ENCODE measurements at places on chromosomes 1 and 21.

DNA sequence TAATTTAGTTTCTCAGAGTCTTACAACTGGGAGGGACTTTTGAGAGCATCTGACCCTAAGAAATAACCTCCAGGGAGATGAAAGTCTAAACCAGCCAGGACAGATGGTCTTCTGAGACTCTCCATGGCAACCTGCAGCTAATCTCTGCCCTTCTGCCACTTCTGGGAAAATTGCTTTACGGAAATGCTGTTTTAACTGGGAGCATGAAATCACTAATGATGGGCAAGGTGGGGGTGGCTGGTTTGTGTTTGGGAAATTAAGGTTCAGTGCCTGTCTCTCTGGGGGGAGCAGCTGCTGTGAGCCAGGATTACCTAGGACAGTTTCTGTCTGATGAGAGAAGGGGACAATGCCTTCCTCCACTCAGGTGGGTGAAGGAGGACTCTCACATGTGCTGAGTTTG, 33.2 kb downstream of the ROR1 start:
- DNase-seq, result no peak

GRCh38 chr1:240107058-240107684, 15.5 kb downstream of the FMN2 start:
- DNase-seq, result no peak

DNA sequence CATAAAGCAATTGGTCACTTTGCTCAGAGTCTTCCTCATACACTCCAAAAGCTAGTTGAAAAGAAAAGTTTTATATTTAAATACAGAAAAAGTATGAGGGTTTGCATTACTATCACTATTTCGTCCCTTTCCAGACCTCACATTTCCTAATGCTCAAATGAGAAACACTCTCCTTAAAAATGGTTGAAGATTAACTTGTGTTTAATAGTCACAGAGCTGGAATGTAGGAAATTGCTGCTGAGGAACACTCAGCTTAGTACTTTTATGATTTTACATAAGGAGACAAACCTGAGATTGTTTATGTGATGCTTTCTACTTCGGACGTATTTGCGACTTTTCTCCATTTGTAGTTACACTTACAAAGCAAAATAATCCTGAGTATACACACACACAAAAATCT, 39.8 kb downstream of the MYSM1 start:
- DNase-seq, result no peak

DNA sequence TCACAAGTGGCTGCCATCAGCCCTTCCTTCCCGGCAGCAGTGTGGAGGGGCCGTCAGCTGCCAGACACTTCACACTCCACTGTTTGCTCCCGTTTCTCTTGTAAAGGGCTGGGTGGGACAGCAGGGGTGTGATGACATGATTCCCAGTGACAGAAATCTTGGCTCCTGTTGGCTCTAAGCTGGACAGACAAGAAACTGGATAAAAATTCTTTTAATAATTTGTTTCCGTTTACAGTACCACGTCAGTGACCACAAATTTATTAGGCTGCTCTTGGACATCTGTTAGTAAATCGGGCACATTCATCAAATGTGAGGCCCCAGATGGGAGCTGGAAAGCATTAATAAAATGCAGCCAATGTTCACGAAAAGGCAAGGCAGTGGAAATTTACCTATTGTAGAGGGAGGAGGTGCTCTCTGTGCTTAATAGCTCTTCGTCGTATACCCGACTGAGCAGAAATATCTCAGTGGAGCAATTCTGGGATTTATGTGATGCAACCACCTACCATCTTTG, 353.7 kb upstream of the GREM2 start:
- DNase-seq, result no peak

DNA sequence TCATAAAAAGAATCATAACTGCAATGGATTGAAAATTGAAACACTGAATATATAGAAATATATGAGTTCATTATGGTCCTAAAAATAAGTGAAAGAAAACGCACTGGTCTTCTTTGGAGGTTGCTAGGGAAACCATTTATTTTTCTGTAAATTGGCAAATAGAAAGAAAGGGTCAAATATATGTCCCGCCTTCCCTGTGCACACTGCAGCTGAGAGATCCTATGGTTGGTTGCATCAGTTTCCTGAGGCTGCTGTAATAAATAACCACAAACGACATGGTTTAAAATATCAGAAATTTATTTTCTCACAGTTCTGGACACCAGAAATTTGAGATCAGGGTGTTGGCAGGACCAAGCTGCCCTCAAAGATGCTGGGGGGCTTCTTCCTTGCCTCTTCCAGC, 35.0 kb downstream of the CA6 start:
- DNase-seq, result no peak

Data from omental fat pad (tissue), 4 donors.